Left lobe of liver (tissue), 2 donors: ENCODE measurements at places on chromosomes 11 and 22. TPM values are rescaled to one million over a fixed set of nuclear protein-coding genes. Genes with fewer than 3 reads are reported as not detected.
A peak's percentile ranks its signal among the peaks of the same experiment; 100 is the strongest.

PDGFB gene
- 0.43 TPM for total RNA-seq

SULT4A1 gene
- not detected for total RNA-seq

PIK3IP1 gene
- total RNA-seq, result 3.2 TPM

DNA sequence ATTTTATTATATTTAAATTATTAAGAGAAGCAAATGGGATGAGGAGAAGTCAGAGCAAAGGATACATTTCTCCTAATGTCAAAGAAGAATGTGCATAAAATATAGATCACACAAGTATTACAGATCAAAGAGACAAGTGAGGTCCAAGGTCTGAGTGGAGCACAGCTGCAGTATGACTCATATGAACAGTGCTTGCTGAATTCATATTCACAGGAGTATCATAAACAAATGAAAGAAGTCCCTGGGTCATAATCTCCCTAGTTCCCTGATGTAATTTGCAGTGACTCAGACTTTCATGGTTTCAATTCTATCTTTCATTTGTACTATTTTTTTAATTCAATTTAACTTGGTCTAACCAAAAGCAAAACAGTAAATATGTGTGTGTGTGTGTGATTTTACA is 499.0 kb upstream of the CCDC179 start:
- DNase-seq, result no peak

DNA sequence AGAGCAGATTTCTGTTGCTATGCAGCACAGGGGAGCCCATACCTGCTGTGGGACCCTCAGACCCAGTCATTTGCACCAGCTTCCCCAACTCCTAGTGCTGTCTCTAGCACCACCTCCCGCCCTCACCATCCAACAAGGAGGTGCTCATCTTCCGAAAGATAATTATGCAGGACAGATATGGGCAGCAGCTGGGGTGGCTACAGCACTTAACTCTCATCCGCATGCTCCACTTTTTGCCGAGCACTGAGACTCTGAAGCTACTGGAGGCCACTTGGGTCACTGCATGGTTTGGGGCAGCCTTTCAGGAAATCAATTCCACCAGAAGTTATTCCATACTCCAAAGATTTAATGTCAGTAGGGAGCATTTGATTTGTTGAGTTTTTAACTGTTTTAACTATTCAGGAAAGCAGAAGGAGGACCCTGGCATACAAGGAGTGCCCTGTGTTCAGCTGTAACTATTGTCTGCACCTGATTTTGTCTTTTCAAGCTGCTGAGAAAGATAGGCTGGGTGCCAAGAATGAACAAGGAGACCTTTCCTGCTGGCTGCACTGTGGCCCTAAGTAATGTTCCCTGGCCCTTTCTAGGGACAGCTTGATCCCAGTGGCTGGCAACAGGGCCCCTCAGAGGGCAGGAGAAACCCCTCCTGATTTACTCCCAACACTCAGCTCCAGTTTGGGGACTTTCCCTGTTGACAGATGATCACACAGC is 67.3 kb upstream of the CSNK2A3 start:
- no peak for DNase-seq

GRCh38 chr22:32803020-32803737 is 1.7 kb downstream of the TIMP3 start:
- DNase-seq, result no peak

DNA sequence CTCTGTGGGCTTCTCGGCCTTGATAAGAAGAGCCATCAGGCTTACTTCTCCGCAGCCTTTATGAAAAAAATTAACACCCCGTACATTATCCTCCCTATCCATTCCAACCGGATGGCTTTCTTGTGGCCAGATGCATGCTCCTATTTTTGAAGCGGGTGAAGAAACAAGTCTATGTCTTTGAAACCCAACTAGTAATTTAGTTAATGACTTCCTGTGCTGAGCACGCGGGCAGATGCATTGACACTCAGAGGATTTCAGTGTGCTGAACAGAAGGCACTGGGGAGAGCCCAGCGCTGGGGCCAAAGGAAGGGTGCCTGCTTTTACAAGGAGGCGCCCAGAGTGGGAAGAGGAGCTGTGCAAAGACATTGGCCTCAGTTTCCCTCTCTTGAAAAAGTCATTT is 53.3 kb downstream of the ARHGAP8 start:
- no peak for DNase-seq

- no peak for DNase-seq
Observed at GRCh38 chr11:85803303-85803702, 7.6 kb downstream of the SYTL2 start.

DNA sequence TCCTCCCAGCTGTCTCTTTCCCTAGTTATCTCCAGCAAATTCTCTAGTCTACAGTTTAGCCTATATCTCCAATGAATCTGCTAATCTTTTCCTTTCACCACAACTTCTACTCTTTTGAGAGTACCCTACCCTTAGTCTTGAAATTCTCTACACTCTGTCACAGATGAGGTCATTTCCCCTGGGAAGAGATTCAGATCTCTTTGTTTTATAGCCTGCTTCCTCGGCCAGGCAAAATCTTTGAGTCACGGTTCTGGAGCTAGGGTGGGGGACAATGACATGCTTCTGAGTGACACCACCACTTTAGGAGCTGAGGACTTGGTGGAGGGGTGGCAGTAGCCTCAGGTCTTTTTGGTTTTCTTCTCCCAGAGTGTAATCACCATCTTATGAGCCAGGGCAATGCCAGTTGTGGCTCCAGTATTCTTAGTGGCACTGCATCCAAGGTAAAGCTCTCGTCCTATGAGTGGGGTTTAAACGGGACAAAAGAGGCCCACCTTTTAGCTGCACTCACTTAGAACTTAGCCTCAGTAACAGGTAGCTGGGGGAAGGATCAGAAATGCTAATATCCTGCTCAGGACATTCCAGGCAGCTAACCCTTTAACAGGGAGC is 98.5 kb upstream of the RRM1 start:
- no peak for DNase-seq

DNA sequence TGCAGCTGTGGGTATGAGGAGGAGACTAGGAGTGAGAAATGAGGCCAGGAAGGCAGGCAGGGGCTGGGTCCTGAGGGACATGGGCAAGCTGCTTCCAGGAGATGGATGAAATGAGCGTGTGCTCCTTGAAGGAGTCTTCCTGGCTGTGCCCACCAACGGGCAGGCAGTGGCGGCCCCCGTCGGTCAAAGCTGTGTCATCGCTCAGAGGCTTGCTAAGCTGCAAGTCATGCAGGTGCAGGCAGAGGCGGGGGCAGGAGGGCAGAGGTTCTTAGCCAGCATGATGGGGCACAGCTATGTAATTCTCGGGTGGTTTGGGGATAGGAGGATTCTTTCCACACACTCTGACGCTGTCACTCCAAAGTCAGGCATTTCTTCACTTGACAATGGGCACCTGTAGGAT is 12.5 kb upstream of the PEX26 start:
- no peak for DNase-seq

GRCh38 chr11:116180806-116181600 is 591.8 kb downstream of the BUD13 start:
- DNase-seq, result no peak

DNA sequence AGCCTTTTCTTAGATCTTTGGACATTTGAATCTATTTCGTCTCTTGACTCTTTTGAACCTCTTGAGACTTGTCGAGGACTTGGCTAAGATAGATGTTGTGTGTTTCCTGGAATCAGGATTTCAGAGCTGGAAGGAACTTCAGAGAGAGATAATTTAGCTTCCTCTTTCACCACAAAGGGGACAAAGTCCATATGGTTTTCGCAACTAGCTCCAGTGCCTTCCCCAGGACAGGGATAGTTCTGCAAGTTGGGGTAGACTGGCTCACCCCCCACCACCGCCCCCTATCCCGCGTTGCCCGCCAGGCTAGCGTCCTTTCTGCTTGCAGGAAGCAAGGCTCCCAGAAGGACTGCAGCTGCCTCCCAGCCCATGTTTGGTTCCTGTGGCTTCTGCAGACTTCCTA is 75.7 kb upstream of the MYO18B start:
- peak; percentile 62 for DNase-seq

DNA sequence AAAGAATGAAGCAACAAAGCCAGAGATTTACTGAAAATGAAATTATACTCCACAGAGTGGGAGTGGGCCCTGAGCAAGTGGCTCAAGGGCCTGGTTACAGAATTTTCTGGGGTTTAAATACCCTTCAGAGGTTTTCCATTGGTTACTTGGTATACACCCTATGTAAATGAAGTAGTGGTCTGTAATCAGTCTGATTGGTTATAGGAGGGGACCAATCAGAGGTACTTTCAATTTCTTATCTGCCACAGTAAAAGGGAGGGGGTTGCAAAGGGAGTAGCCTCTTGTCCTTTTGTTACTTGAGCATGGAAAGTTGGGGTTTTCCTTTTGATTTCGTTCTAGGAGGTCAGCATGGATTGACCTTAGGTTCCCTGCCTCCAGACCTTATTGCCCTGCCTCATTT is 63.5 kb downstream of the ATM start:
- DNase-seq, result no peak

DNA sequence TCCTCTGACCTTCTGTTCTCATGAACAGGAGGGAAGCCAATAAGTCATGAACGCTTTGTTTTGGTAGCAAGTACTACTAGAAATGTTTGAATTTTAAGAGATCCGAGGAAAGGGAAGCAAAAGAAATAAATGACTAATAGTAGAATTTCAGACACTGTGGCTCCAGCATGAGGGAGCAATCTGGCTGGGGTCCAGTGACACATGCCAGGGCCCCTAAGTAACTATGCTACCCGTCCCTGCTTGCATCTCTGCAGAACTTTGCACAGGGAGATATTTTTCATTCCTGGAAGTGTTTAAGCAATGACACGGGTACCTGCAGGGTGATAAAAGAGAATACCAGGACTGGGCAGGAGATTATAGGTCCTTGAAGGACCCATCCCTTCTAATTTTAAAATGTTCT is 7.3 kb upstream of the ADAMTS8 start:
- DNase-seq, result no peak

DNA sequence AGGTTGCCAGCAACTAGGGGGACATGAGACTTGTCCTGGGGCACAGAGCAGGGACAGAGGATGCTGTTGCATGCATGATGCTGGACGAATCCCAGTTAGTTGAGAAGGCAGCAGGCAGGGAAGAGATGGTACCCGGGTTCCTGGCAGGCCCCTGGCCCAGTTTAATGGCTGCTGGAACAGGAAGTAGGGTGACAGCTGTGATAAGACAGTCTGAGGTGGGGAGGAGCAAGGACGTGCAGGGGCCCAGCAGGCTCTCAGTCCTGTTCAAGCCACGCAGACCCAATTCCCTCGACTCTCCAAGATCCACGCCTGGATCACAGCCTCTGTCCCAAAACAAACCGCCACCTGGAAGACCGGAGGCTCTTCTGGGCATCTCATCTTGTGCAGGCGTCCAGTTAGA is 32.0 kb downstream of the LRRC10B start:
- DNase-seq, result no peak

- no peak for DNase-seq
Observed at GRCh38 chr11:129766898-129767604, 48.6 kb upstream of the TMEM45B start.

- no peak for DNase-seq
Observed at GRCh38 chr22:47401592-47401898, 639.1 kb downstream of the TBC1D22A start.

DNA sequence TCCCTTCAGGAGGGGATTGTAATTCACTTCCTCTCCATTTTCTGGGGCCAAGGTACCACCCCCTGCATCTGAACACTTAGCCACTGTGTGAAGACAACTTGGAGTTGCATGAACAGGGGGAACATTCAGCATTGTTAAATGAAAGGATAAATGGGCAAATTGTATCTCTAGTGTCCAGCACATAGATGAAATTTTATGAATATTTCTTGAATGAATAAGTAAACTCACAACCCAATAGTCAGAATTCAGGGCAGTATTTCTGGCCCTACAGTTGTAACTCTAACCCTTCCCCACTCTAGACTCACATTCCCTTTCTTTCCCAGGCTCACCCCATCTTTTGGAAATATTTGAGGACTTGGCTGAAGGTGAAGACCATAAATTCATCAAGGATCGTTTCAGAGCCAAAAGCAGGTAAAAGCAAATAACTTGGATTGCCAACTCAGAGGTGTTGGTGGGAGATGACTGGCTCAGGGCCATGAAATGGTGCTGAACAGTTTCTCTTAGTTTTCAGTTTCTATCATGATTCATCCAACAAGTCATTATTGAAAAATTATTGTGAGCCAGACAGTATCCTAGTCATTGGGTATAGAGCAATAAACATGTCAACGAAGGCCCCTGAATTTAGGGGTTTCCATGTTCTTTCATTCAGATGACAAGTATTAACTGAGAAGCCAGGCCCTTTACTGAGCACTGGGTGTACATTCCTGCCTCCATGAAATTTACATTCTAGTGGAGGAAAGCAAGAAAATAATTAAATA is 33.3 kb upstream of the ZC3H12C start:
- DNase-seq, result no peak

DNA sequence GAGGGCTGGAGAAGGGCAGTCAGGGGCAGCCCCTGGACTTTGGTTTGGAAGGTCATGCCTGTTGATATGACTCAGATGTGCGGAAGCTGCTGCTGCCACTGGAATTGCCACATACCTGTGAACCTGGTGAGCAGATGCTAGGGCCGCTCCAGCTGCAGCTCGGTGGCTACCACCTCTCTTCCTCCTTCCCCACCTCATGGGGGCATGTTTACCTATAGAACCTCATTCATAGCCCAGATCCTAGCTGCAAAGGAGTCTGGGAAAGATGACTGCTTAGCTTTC is 17.5 kb upstream of the TSPAN18 start:
- DNase-seq, result peak; percentile 85

GRCh38 chr11:61869708-61870451 is 21.5 kb downstream of the FADS3 start:
- DNase-seq, result no peak

DNA sequence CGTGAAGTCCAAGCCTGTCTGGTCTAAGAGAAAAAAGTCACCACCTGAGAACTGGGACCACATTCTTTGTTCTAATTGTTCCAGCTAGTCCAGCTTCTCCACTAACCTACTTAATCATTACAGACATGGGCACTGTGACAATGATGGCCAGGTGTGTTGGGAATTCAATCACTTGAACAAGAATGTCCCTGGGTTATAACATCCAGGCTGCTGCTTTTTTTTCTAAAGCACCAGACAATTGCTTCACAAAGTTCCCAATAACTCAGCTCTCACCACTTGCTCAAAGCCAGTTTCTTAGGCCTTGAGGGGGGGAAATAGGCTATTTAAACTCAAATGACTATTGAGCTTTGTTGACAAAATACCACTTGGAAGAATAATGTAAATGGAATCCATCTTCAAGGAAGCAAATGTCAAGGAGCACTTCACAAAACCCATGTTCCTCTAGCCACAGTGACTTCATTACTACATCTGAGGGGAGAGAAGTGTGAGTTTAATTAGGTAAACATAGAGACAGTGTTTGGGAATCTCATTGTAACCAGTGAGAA is 80.3 kb downstream of the ME3 start:
- DNase-seq, result no peak

DNA sequence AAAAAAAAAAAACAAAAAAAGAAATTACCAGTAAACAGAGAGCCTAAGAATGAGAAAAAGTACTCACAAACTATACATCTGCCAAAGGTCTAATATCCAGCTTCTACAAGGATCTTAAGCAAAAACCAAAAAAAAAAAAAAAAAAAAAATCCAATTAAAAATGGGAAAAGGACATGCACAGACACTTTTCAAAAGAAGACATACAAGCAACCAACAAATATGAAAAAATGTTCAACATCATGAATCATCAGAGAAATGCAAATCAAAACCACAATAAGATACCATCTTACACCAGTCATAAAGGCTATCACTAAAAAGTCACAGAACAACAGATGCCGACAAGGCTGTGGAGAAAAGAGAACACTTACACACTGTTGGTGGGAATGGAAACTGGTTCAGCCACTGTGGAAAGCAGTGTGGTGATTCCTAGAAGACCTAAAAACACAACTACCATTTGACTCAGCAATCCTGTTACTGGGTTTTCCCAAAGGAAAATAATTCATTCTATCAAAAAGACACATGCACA is 18.3 kb downstream of the MS4A6A start:
- DNase-seq, result no peak
